ENCODE measurements at places on chromosomes 13 and 19.

- no peak for DNase-seq
Measured at GRCh38 chr13:71603255-71603654, 263.7 kb downstream of the DACH1 start.

DNA sequence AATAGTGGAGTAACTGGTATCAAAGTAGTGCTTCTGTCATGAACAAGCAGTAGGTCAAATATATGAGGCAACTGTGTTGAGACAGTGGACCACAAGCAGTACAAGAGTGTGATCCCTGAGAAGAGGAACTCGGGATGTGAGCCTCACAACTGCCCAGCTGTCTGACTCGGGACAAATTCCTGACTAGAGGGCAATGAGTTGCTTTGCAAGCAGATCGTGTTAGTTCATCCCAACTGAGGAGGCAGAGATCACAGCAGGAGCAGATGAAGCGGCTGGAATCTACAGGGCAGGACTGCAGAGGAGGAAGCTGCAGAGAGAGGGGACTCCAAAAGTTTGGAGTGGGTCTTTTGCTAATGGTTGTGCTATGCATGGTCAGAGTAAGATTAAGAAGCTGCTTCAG, 741.1 kb downstream of the DIAPH3 start:
- no peak for DNase-seq

DNA sequence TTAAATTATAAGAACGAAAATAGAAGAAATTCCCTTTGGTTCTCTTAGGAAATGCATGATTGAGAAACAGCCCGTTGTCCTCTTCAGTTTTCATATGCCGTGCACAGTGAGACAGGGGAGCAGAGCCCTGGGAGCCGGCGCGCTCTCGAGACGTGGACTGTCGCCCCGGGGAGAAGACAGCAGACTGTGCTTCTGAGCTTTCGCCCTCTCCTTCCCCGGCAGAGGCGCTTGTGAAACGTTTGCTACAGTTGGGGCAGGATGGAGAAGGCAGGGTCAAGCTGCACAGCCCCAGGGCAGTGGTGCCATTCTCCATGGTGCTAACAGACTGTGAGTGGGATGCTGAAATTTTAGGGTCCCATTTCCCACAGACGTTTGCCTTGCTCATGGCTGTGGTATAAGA, 192.2 kb upstream of the KL start:
- DNase-seq, result no peak

DNA sequence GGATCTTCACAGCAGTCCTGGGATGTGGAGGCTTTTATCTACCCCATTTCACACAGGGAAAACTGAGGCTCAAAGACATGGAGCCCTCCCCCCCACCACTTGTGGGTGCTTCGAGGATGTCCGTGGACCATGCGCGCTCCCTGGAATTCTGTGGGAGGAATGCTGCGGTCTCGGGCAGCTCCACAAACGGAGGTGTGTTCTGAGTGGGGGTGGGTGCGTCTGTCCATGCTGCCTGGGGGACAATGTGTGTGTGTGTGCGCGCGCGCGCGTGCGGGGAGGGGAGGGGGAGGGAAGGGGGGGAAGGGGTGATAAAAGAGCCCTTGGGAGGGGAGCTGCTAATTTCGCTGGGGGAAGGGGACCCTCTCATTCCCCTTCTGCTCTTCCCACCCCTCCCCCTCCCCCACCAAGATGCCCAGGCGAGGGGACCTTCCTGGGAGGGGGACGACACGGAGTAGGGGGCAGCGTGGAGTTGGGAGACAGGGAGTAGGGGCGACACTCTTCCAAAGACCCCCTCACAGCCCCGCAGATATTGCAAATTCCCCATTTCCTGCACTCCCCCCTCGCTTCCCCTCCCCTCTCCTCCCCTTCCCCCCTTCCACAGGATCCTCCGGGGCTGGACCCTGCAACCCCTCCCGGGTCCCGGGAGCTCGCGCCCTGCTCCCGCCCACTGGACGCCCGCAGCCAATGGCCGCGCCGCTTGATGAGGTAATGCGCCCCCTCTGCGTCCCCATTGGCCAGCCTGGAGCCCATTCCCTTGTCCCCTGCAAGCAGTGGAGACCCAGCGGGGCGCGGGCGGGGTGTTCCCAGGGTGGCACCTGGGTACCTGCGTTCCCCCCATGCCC, 18.9 kb upstream of the ZNRF4 start:
- no peak for DNase-seq

DNA sequence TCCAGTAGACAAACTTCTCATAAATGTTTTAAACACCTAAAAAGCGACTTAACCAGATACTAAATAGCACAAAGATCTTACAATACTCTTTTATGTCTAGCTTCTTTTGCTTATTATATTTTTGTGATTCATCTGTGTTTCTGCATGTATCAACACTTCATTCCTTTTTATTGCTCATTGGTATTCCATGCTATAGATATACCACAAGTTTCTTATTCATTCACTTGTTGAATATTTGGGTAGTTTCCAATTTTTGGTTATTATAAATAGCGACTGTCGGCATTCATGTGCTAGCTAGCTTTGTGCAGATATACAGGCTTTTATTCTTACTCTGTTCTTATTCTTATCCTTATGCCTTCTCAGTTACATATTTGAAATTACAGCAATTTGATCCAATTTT, 50.0 kb upstream of the RGCC start:
- DNase-seq, result no peak

DNA sequence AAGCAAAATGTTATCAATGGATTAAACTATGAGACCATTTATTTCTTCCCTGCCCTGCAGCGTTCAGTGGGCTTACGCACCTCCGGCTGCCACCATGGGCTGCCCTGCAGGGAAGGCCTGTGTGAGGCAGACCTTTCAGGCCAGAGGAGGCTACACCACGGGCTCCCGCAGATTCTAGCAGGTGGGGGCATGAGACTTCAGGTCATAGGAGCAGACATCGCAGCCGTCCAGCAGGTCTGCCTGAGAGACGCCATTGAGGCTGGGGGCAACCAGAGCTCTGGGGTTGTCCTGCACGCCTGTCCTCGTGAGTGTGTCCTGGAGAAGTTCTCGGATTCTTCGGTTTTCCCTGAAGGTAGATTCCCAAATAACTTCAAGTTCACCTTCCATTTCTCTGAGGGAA, 9.4 kb upstream of the SLC7A9 start:
- no peak for DNase-seq

GRCh38 chr19:10037809-10038208, 24.5 kb downstream of the RDH8 start:
- no peak for DNase-seq

DNA sequence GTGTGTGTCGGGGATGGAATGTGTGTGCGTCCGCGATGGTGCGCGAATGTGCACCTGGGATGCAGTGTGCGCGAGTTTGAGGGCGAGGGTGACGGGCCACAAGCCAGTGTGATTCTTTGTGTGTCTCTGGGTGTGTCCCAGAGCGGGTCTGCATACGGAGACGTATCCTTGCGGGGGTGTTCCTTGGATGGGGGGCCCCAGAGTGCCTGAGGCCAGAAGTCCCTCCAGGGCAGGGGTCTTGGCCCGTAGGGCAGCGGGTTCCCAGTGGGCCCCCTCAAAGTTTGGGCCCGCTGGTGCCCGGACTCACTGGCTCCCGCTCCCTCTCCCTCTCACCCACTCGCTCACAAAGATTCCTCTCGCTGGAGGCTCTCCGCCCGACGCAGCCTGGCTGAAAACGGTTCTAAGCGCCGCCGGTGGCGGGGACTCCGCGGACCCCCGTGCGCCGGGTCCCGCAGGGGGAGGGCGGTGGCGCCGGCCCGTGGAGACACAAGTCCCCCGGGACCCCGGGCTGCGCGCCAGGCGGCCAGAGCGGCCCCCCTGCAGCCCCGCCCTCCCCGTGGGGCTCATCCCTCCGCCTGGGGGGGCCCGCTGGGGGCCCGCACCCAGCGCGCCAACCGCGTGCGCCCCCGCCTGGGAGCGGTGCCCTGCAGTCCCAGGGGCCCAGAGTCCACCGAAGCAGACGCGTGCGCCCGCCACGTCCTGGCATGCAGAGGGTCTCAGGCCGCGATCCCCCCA, 886 bp downstream of the CRLF1 start:
- DNase-seq, result no peak

DNA sequence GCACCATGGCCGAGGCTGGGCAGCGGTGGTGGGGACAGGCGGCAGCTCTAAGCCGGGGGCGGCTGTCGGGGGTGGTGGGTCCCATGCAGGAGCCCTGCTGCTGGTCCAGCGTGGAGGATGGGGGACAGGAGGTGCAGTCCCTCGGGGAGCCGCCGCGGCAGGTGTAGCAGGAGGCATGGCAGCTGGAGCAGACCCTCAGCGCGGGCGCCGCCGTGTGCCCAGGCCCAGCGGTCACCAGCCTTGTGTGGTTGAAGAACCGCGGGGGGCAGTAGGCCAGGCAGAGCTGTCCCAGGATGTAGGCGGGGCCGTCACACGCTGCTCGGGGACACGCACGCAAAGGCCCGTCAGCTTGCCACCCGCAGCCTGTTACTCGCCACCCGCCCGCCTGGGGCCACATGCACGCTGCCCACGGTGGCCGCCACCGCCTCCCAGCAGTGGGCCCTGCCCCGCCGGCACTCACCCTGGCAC, 2.9 kb upstream of the C19orf25 start:
- DNase-seq, result no peak

GRCh38 chr13:111370570-111371535, 50.4 kb downstream of the TEX29 start:
- no peak for DNase-seq

GRCh38 chr13:110907951-110908898, 6.6 kb downstream of the ANKRD10 start:
- DNase-seq, result no peak

- no peak for DNase-seq
Measured at GRCh38 chr13:94435604-94436226, 43.8 kb downstream of the DCT start.

DNA sequence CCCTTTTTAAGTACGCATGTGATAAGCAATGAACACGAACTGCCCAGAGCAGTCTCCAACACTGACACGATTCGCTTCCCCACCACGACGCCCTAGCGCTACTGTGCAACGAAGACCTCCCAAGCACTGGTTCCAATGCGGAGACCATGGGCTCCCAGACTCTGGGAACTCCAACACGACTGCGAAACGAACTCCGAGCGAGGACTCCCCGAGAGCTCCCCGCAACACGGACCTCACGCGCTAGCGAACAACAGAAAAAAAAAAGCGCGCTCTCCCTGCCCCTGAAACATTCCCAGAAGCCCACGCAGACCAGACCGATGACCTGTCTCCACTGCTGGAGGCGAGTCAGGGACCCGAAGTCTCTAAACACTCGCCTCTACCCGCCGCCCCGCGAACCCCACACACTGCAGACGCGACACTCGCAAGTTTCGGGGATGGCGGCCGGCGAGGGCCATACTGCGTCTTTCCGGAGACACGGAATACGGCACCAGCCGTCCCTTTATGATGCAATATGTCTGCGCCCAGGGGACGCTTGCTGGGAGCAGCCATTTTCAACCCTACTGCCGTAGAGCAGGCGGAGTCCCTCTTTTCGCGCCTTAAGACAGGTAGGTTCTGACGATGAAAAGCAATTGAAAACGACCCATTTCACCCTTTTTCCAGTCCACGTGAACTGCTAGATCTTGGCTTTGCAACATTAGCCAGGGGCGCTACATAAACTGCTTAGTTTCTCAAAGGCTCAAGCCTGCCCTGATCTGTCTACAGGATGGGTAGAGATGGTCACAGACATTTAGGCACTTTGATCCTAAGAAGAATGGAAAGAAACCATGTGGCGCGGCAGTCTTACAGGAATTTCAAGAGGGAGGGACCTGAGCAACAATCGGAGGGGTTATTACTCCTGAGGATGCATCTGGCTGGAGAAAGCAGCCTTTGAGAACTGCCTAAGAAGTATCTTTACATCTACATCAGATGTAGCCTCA, at the start of gene ZNF577:
ZNF577 (minus strand) TSS at position 430 of the 977 bp plus-strand sequence. CDS start 7,569 bp downstream, outside the sequence.
- peak; percentile 63 for DNase-seq

DNA sequence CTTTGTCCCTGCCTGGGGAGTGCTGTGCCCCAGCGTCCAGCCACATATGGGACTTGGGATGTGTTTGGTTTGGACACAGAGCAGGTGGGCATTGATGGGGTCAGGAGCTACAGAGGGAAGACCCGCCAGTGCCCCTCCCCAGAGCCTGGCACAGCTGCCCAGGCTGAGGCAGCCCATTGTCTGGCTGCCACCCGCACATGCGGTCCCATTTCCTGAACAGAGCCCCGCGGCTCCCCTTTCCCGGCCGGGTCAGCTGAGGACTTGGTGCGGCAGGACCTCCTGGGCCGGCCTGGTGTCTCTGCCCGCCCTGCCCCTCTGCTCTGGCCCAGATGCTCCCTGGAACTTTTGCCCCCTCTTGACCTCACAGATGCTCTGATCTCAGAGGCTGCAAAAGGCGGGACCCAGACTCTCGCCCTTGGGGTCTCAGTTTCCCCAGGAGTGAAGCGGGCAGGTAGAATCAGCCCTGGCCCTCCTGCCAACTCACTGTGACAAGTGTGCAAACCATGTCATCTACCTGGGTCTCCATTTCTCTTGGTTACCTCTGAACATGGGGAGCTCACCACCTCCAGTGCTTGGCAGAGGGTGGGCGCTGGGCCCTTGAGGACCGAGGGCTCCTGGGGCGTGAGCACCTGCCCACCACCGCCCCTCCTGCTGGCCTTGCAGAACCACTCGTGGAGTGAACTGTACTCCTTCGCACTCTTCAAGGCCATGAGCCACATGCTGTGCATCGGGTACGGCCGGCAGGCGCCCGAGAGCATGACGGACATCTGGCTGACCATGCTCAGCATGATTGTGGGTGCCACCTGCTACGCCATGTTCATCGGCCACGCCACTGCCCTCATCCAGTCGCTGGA, 17.8 kb downstream of the HCN2 start:
- DNase-seq, result no peak

GRCh38 chr13:41500511-41500910, 43.2 kb downstream of the RGCC start:
- DNase-seq, result peak; percentile 42

DNA sequence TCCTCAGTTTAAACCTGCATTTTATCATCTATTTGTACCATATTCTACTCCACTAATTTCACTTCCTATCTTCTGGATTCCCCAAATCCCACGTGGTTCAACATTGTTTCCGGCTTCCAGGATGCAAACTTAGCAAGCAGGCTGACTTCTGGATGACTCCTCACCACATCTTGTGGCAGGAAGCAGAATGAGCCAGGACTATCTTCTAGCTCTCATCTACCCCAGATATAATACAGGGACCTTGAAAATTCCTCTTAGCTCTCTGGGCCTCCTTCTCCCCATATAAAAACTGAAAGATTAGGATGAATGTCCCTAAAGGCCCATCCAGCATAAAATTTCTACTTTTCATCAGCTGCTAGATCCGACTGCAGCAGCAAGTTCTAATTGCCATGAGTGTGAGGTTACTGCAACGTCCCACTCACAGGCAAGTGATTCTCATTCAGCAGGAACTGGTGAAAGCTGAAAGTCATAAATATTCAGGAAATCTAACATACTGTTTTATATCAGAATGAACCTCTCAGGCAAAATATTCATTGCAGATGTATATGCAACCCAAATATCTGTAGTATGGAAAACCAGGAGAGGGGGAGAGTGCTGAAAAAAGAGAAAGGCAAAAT, 93.4 kb downstream of the KCTD12 start:
- DNase-seq, result no peak

- no peak for DNase-seq
Measured at GRCh38 chr19:16027528-16027927, 48.8 kb upstream of the TPM4 start.

- DNase-seq, result no peak
Measured at GRCh38 chr13:31955101-31955500, 76.5 kb upstream of the FRY start.

All from activated CD4-positive, alpha-beta T cell treated with anti-CD3 and anti-CD28 coated beads, Interleukin-2, amount 50 U/mL, for 48 hours (primary cell).